ENCODE measurements at places on chromosomes 12 and 14. TPM values are rescaled to one million over a fixed set of nuclear protein-coding genes. Genes with fewer than 3 reads are reported as not detected.

DNA sequence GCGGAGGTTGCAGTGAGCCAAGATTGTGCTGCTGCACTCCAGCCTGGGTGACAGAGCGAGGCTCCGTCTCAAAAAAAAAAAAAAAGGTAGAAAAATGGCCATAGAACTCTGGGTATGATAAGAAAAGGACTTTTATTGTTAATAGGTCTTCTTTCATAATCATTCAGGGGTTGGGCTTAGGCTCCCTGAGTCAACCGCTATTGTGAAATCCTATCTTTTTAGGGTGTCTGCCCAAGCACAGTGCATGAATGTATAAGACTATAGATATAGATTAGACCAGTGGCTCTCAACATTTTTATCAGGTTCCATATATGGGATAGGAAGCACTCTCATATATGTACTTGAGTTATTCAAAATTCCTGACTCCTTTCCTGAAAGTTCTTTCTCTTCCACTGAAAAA lies 48.7 kb upstream of the USP15 start:
- DNase-seq: no peak

DNA sequence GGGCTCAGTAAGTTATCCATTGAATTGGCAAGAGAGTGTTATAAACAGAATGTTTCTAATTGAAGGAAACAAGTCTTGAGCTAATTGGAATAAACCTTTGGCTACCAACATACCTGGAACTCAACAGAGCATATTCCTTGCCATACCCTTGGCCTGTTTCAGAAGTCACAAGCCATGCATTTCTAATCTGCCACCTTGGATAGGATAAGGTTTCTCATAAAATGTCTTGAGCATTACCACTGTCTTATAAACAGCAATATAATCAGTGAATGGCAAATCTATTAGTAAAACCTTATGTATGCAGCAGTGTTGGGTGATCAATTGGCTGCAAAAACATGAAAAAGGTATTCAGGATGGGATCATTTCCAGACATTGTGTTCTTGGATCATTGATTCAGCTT lies 765.2 kb upstream of the SEL1L start:
- DNase-seq: no peak

GRCh38 chr12:44299524-44299923 lies 463.6 kb downstream of the TMEM117 start:
- no peak for DNase-seq

CCDC177 gene
- total RNA-seq: not detected

DNA sequence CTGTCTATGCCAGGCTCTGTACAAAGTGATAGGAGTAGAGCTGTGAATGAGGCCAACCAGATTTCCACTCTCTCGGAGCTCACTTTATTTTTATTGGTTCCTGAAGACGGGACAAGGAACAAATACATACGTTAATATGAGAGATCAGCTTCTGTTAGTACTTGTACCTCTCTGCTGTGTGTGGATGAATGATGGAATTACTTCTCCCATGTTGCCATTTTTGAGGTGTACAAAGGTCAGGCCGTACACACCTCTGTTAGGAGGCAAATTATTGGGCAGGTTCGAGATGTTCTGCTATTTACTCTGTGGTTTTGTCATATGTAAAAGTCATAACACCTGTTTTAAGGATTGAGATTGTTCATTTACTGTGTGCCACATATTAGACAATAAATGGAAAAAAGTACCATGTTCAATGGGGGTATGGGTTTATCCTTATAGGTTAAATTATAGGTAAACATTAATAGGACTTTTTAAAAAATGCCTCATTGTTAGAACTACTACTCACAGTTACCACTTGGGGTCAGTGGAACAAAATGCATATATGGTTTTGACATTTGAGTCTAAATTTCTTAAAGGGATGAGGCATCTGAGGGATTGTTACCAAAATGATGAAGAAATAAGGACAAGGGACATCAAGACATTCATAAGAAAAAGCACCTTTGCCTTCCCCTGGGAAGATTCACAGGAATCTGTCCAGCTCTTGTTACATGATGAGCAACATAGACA lies 26.9 kb downstream of the WBP11 start:
- DNase-seq: no peak

DNA sequence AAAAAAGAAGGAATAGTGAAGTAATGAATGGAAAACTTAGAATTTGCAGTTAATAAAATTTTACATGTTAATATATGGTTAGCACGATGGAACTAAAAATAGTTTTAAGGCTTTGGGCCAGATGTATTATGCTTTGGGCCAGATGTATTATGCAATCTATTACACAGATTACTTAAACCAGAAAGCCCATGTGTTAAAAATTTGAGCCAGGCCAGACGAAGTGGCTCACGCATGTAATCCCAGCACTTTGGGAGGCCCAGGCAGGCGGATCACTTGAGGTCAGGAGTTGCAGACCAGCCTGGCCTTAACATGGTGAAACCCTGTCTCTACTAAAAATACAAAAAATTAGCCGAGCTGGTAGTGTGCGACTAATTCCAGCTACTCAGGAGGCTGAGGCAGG lies 17.2 kb downstream of the IFT81 start:
- no peak for DNase-seq

DNA sequence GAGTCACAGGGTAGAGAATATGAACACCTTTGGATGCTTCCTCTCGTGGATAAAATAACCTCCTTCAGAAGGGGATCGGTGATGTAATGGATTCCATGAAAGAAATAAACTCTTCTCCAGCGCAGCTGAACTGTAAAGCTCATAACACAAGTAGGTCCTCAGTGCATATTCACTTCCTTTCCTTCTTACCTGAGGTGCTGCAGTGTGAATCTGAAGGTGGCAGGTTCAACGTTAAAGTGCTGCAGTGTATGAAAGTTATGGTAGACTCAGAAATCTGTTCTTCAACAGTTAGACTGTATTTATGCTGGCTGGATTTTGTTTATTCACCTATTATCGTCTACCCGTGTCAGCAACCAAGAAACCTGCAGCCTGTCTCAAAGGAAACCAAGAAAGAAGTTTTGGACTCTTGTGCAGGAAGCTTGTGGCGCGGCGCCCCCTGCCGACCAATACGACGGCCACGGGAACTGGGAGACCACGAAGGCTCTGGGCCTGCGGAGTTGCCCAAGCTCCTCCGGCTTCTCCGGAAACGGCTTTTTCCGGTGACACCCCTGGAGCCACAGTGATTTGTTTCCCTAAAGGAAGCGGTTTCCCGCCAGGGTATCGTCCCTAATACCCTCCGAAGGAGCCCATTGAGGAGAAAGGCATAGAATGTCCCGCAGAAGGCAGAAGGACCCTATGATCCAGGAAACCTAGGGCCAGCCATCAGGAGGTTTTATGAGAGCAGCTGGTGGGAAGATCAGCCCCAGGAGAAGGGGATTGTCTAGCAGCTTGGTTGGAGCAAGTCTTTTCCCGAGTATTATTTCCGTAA lies 17.6 kb upstream of the RNASE3 start:
- DNase-seq: peak; percentile 87

PRPH gene
- not detected for total RNA-seq

- no peak for DNase-seq
These were observed 10.7 kb upstream of the WDR89 start for GRCh38 chr14:63652406-63652805.

PA2G4 gene
- total RNA-seq: 87.9 TPM

GRCh38 chr14:29799464-29800095 lies 128.1 kb downstream of the PRKD1 start:
- DNase-seq: no peak

DNA sequence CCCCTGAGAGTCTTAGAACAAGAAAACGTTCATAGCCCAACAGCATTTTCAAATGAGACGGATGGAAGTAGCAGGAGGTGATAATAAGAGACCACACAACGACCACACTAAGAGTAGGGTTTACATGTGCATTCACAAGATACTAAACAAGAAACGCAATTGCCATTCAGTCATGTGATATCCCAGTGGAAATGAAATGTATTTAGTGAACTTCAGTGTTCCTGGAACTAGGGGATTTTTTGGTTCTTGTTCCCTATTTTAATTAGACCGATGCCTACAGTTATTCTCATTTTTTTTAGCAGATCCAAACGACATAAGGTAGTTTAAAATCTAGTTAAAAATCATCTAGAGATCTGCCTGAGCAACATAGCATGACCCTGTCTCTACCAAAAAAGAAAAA lies 150.0 kb downstream of the GPR65 start:
- DNase-seq: no peak

DNA sequence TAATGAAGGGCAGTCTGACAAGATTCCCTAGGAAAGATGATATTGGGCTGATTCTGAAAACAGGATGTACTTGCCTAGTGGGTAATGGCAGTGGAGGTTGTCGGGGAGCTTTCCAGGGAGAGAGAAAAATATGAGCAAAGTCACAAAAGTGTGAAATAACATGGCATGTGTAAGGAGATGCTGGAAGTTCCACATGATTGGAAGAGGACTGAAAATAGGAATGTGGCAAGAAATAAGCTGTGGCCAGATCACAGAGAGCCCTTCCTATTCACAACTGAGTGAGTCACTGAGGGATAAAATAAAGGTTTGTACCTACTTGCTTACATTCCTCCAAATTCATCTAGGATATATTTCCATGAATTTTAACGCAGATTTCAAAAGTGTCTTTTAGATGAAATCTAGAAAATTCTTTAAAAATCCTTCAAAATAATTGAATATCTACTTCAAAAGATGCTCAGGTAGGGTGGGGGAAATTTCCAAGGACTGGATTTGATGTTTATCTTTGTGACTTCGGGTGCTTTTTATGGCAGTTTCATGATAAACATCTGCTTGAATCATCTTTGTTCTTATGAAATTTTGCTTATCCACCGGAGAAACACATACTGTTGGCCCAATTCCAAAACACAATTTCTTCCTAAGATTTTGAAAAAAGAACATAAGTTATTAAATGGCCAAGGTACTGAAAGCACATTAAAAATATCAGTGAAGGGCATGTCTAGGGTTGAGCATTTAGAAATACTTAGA lies 36.3 kb upstream of the SLC2A13 start:
- DNase-seq: no peak

DNA sequence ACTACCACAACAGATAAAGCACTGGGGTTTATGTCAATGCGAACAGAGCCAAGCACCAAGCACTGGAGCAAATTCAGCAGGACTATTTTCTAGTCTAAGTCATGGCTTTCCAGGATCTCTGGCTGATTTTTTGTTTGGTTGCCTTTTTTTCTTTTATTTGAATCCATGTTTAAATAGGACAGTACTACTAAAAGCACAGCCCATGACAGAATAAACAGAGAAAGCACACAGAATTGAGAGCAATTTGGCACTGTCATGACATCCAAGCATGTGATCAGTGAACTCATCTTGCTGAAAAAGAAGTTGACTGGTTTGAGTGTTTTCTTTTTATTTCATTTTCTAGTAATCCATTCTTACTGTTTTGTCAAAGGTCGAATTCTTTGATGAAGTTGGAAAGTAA lies 23.1 kb upstream of the RERG start:
- no peak for DNase-seq

DNA sequence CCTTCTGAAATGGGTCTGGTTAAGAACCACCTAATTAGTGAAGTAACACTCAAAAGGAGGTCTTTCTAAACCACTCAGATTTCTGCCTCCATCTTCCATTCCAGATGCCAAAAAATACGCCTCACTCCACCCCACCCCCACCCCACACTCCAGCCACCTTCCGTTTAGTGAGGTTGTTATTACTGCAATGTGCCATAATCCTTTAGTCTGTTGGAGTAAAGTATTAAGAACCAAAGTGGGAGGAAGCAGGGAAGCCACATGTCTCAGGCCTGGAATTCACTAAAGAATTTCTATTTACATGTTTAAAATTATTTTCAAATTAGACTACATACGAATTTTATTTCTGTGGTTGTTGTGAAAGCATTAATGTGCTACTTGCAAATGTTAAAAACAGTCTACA lies 7.4 kb downstream of the KIF21A start:
- DNase-seq: no peak

DNA sequence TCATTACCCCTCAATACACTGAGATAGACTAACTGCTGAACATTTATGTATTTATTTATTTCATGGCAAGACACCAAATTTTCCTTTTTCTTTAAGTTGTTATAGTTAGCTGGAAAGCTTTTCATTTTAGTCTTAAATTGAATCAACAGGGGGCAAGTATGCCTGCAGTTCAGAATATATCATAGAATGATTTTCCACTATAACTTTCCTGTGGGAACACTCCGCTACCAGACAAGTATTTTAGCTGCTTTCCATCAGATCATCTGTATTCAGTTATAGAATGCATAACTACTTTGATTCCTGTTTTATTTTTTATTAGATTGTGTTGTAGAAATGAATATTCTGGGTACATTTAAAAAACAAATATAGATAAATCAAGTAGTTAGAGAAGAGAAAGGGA lies 102.0 kb downstream of the SLC6A15 start:
- DNase-seq: no peak

SETD3 gene
- total RNA-seq: 49.1 TPM

- DNase-seq: no peak
These were observed 66.1 kb downstream of the CCDC88C start for GRCh38 chr14:91351512-91351862.

DNA sequence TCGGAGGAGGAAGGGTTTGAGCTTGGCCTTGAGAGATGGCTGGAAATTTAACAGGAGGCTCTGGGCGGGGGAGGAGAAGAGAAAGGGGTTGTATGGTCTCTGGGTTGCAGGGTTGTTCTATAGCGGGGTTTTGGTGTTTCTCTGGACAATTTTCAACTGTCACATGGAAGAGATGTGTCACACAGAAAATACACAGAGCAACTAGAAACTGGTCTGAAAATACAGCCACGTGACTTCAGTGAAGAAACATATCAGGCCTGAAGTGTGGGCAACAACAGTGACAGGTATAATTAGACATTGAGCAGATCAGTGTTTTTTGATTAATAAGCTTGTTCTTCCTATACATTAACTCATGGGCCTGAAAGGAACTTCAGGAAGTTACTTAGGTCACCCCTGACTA lies 205.3 kb upstream of the HMGA2 start:
- DNase-seq: no peak

ACACB gene
- total RNA-seq: 5.4 TPM

DNA sequence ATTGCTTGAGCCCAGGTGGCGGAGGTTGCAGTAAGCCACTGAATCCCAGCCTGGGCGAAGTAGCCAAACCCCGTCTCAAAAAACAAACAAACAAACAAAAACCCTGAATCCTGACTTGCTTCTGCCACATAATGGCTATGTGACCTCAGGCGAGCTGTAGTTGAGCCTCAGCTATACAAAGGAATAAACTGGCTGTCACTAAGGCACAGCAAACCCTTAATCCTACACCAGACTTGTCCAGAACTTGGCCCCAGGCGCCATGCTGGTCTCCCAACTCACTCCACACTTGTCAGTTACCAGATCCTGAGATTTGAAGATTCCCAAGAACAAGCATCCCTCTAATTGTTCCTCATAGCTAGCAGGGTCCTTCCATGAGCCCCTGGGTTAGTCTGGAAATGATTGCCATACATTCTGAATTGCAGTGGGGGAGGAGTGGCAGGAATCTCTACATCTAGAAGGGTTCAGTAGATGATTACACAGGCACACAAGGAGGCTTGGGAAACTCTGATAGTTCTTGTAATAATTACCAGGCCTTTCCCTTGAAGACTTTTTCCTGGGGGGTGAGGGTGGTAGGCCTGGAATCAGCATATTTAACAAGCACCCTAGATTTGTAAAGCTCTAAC lies 9.9 kb downstream of the MAP3K12 start:
- DNase-seq: no peak

GRCh38 chr12:103515341-103515740 lies 19.6 kb upstream of the C12orf42 start:
- no peak for DNase-seq

GRCh38 chr12:2489275-2489674 lies 305.5 kb upstream of the FKBP4 start:
- DNase-seq: no peak
